ENCODE measurements at places on chromosomes 4 and X.

DNA sequence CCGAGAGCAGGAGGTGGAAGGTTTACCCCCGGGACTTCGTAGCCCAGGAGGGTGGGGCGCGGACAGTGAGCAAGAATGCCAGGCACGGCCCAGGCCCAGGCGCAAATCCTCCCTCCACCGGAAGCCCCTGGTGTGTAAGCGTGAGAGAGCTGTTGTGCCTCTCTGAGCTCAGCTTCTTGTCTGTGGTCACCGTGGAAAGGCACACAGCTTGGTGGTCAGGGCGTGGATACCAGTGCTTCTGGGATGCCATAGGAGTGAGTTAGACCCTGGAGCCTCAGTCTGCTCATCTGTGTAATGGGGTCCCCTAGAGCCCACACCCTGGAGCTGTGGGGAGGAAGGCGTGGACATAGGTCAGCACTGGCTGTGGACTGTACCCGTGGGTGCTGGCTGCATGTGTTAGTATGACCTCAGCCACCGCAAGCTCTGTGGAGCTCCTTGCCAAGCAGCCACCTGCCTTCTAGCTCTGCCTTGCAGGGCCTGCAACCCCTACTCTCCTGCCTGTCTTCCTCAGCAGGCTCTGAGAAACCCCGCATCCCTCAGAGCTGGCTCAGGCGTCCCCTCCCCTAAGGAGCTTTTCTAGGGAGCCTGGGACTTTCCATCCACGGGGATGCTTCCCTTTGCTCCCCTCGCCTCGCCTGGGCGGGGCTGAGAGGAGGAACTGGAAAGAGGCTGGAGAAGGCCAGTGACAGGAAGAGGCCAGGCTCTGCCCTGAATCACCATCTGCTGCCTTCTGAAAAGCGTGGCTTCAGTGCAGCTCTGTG, 28.0 kb upstream of the AFAP1 start:
- DNase-seq: no peak

DNA sequence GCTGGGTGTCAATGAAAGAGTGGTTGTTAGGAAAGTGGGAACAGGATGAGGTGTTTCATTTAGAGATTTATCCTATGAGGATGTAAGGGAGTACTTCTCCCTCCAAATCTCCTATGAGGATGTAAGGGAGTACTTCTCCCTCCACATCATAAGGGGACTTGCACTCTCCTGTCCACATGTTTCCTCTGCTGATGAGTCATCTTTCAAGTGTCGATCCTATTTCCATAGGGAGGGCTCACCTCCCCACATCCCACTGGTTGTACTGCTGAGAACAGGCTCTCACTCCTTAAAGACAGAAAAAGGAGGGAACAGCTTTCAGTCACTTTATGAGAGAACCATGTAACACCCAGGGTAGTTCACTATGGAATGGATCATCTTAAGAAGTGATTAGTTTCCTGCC, 65.0 kb downstream of the INPP4B start:
- no peak for DNase-seq

GRCh38 chrX:46903458-46904242, 8.6 kb upstream of the JADE3 start:
- DNase-seq: no peak

GRCh38 chr4:101667348-101667747, 123.2 kb upstream of the BANK1 start:
- DNase-seq: no peak

- no peak for DNase-seq
Measured at GRCh38 chr4:125314676-125315575, at the start of gene FAT4. Gene FAT4, plus strand, starts transcription at chr4:125314955. Its CDS starts 1,457 bp downstream, at chr4:125316412.

- DNase-seq: no peak
Measured at GRCh38 chr4:174394915-174395314, 111.2 kb downstream of the CEP44 start.

GRCh38 chrX:25076941-25077500, 61.3 kb upstream of the ARX start:
- no peak for DNase-seq

- DNase-seq: no peak
Measured at GRCh38 chr4:18975916-18976808, 954.6 kb upstream of the LCORL start.

DNA sequence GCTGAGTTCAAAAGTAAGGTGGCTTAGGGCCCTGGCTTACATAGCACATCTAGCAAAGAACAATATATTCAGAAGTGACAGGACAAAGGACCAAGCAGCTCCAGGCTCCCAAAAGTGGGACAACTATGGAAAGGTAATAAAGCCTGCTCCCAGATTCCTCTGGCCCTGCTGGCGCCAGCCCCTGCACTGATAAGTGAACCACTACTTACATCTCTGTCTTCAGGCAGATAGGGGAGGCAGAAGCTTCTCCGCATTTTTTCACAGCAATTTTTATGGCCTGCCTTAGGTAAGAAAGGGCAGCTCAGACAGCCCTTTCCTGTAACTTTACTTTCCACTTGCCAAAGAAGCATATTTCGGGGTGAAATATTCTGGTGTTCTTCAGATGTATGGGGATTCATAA, 83.9 kb downstream of the MTNR1A start:
- DNase-seq: no peak

GRCh38 chr4:183898456-183898855, 6.7 kb upstream of the STOX2 start:
- no peak for DNase-seq
